MCF 10A (cell line): ENCODE measurements at places on chromosomes 3 and 15.

DNA sequence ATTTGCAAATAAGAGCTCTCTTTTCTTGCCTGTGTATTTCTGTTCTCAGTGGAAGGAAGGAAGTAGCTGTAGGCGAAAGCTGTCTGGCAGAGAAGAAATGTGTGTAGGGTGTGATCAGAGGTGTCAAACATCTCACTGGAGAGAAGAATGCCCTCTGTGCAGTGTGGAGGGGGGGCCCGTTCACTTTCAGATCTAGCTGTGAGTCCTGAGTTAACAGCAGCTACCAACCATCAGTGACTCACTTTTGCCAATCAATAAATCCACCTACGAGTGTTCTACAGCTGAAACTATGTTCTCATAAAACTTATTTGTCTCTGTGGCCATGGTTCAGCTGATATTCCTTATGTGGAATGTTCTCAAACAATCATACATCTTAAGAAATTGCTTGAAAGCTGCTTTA, 103.7 kb downstream of the FRMD4B start:
- DNase-seq = no peak

GRCh38 chr15:48784756-48785155, 26.1 kb downstream of the CEP152 start:
- DNase-seq = no peak

GRCh38 chr15:48397841-48398240, 66.6 kb downstream of the DUT start:
- no peak for DNase-seq

- DNase-seq = no peak
Measured at GRCh38 chr15:67370206-67370954, 115.8 kb downstream of the IQCH start.

GRCh38 chr3:11510001-11510340, 133.7 kb downstream of the VGLL4 start:
- no peak for DNase-seq

DNA sequence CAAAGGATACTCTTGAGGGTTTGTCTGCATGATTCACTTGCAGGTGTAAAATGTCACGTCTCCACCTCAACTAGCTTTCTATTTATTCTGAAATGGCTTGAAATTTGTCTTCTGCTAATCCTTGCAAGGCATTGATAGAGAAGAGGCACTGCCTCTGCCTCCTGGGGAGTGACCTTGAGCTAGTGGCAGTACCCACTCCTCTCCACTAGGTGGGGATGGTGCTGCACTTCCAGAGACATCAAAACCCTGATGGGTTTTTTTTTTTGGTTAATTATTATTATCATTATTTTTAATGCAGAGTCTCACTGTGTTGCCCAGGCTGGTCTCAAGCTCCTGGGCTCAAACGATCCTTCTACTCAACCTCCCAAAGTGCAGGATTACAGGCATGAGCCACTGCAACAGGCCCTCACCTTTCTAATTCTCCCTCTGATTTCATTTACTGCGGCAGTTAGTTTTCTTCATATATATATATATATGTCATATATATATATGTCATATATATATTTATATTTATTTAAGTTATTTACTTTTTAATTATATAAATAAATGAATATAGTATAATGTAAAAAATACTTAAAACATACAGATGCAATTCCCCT, 117.6 kb upstream of the EIF1B start:
- DNase-seq = peak; percentile 65

DNA sequence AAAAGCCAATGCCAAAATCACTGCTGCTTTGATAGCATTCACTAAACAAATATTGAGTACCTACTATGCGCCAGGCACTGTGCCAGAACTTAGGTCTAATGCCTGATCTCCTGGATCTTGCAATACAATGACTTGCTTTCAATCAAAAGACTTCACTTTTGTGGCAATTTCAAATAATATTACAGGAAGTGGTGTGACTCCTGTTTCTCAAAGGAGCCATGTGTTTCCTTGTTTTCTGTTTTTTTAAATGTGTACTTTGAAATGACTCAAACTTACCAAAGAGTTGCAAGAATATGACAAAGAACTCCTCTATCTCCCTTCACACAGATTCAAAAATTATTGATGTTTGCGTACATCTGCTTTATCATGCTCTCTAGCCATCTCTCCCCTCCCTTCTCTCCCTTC, 18.3 kb downstream of the OSBPL10 start:
- no peak for DNase-seq

DNA sequence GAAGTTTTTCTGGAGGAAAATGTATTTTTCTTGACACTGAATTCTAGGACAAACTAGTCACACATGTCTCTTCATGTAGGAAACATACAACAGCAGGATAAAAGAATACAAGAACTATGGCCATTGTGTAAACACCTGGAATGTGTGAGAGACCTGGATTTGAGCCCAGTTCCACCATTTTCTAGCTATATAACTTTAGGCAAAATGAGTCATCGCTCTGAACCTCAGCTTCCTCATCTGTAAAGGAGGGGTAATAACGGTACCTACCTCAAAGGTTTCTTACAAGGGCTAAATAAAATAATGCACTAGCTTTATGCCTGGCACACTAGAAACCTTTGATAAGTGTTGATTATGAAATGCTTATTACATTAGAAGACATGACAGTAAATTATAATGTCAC, 57.8 kb downstream of the RIOX2 start:
- DNase-seq = peak; percentile 94

- no peak for DNase-seq
Measured at GRCh38 chr15:68734352-68734751, 86.3 kb downstream of the ANP32A start.

DNA sequence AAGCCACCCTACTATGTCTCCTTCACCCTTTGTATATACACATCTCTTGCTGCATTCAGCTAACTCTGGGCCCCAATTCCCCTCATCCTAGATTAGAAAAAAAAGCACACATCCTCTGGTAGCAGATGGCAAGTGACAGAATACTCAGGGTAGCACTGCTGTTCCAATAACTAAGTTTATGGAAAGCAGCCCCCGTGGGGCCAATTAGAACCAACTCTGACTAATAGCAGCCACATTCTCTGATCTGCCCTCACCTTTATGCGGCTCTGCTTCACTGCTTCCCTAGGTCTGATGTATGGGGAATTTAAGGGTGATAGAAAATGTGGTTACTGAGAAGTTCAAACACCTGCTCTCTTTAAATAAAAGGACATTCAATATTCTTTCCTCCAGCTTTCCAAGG, 74.9 kb upstream of the SETMAR start:
- no peak for DNase-seq

- DNase-seq = no peak
Measured at GRCh38 chr3:12702501-12702900, 38.6 kb upstream of the RAF1 start.

DNA sequence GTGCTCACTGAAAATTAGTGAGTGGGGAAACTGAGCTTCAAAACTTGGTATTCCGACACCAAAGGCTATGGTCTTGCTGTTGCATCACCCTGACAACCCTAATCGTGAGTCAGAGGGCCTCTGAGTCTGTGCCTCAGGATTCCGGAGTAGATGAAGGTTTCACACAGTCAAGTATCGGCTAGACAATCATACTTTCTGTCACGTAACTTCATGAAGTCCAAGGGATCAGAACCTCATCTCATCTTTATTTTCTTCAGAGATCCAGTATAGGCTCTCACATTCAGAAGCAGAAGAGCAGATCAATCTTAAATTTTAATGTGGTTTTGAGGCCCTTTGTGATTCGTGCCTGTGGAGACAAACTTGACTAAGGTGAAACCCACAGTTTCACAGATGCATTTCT, 26.1 kb upstream of the NECTIN3 start:
- DNase-seq = peak; percentile 72

DNA sequence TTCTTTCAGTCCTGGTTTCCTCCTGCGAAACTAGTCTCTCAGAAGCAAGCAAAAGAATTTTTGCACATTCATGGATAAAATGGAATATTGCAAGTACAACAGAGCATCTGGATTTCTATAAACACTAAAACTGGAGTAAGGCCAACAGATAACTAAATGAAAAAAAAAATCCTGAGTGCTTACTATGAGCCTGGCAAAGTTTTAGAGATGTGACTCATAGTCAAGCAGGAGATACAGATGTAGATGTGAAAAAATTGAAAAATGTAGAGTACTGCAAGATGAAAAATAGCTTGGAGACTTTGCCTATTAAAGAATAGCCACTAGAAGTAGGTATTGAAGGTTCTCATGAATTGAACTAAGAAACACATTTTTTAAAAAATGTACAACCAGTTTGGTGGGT, 397.4 kb downstream of the OTOL1 start:
- DNase-seq = peak; percentile 2

- peak; percentile 52 for DNase-seq
Measured at GRCh38 chr3:72976281-72976741, 20.3 kb upstream of the PPP4R2 start.

- peak; percentile 98 for DNase-seq
Measured at GRCh38 chr3:124558991-124559845, 171.0 kb upstream of the UMPS start.

DNA sequence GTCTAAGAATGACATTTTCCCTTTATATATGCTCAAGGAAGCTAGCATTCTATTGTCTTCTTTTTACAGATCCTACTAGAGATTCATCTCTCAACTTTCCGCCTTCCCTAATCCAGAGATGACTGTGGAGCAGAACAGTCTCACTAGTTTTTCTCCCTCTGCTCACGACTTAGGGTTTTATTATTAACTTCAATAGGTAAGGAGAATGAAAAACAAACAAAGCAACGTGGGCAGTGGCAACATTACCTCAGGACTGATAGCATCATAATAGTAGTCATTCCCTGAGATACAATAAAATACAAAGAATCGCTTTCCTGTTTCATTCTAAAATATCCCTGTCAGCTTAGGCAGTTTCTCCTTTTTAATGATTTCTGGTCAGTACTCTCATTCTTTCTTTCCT, 154.3 kb upstream of the PLAAT1 start:
- no peak for DNase-seq

- DNase-seq = no peak
Measured at GRCh38 chr15:58224068-58224467, 85.9 kb downstream of the AQP9 start.

- DNase-seq = peak; percentile 56
Measured at GRCh38 chr15:47516558-47516957, 200.7 kb upstream of the SEMA6D start.

- DNase-seq = no peak
Measured at GRCh38 chr3:159583662-159584061, 405.0 kb upstream of the IL12A start.

GRCh38 chr3:14806641-14807263, 12.0 kb upstream of the FGD5 start:
- DNase-seq = peak; percentile 42

GRCh38 chr15:47422881-47423665, 294.2 kb upstream of the SEMA6D start:
- DNase-seq = no peak

GRCh38 chr3:23938688-23939087, 6.4 kb upstream of the NR1D2 start:
- DNase-seq = no peak

GRCh38 chr3:20186600-20187004, 596 bp upstream of the SGO1 start:
- no peak for DNase-seq
